ENCODE measurements at places on chromosomes 13 and 19. TPM values are rescaled to one million over a fixed set of nuclear protein-coding genes. Genes with fewer than 3 reads are reported as not detected.

The IFNL4 gene
- not detected for polyA plus RNA-seq

The CEACAM1 gene
- polyA plus RNA-seq: 0.40 TPM

The TIMM29 gene
- 14.1 TPM for polyA plus RNA-seq

The ZNF723 gene
- polyA plus RNA-seq: not detected

The TMEM150B gene
- 10.1 TPM for polyA plus RNA-seq

The WDR62 gene
- 0.05 TPM for polyA plus RNA-seq

The ERICH4 gene
- not detected for polyA plus RNA-seq
